ENCODE measurements at places on chromosomes 1 and 21.

DNA sequence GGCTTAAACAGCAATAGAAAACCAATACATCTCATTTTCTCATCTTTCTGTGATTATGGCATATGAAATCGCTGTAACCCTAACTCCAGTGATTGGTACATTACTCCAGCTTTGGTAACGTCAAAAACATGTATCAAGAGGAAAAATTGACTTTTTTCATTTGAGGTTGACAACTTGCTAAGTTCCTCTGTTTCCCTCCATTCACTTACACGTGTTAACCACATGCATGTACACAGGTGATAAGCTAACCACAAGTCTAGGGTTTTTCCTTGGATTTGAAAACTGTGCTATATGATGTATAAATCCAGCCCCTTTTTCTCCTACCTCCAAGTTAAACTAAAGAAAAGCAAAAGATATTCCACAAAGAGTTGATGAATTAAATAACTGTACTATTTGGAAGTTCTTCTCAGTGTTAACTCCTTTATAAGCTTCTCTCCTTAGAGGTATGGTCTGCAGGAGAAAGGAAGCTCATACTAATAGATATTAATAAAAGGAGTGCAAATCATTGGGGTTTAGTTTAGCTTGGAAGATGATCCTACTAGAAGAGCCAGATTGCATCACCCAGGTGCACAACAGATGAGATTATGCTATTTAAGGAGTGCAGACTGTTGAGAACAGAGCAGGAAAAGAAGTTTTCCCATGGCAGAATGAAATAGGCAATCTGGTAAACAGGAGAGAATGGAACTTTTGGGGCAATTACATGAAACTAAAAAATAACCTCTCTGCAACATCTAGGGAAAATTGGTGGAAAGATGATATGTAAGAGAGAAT, 277.9 kb downstream of the GRIK1 start:
- peaks cover 4% of the 10 kb centered on the region for H3K4me1 ChIP-seq
- no peaks in the 10 kb centered on the region for H3K27me3 ChIP-seq
- DNase-seq: no peak
- H3K4me3 ChIP-seq: no peak overlapping the region

DNA sequence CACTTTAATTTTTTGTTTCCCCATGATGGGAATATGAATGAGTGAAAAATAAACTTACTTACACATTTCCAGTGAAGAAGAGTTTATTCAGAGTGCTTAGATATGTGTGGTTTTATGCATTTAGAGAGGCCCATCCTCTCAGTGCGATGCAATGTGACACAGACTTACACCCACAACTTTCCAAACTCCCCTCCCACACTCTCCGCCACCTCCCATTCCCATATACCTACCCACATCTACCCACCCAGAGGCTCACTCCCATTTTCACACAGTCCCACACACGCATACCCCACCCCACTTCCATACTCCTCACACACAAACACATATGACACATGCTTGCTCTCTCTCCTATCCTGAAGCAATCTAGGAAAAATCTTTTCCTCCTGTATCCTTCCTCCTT, 21.9 kb upstream of the KANK4 start:
- H3K27ac ChIP-seq: no peak overlapping the region
- peaks cover 7% of the 10 kb centered on the region for H3K27me3 ChIP-seq
- H3K36me3 ChIP-seq: no peaks in the 10 kb centered on the region
- DNase-seq: no peak
- H3K4me1 ChIP-seq: peaks cover 9% of the 10 kb centered on the region

DNA sequence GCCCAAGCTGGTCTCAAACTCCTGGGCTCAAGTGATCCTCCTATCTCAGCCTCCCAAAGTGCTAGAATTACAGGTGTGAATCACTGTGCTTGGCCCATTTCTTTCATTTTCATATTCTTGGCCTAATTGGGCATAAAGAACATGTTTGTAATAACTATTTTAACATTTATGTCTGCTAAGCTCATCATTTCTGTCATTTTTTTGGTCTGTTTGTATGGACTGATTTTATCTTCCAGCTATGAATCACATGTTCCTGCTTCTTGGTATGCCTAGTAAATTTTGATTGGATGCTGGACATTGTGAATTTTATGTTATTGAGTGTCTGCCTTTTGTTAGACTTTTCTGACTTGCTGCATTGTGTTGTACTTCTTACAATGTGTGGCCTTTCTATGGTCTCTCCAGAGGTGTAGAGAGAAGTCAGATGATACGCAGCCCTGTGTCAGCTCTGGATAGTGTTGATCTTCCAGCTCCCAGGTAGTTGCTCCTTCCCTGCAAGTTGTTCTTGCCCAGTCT, 39.0 kb upstream of the PPM1J start:
- H3K27ac ChIP-seq: no peak overlapping the region
- H3K27me3 ChIP-seq: peaks cover 8% of the 10 kb centered on the region
- peaks cover 14% of the 10 kb centered on the region for H3K4me1 ChIP-seq
- peaks cover 14% of the 10 kb centered on the region for H3K36me3 ChIP-seq
- DNase-seq: peak; percentile 15
- no peak overlapping the region for H3K4me3 ChIP-seq

DNA sequence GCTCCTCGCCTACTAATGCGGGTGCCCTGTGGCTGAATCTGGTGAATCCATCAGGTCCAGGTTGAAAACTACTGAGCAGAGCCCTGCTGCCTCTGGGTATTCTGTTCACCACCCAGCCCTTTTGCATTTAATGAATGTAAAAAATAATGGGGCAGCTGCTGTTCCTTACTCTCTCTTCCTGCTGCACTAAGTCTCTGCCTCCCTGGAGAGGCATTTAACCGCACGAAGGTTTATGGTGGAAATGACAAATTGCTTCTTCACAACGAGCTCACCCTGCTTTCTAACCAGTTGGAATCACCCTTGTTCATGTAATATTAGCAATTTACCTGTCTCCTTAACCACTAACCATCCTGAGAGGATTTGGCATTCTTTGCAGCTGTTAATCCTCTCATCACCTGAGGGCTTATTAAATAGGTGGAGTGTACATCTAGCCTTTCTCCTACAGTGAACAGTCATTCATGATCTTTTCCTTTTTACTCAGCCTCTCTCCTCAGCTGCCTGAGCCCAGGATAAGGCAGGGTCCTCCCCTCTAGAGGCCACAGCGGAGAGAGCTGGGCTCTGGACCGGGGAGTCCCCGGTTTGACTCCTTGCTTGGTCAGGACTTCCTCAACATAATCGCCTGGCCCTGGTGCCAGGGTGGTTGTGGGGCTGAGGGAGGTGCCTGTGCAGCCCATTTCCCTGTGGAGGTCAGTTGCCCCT, 97.6 kb downstream of the NOS1AP start:
- no peak for DNase-seq
- H3K27ac ChIP-seq: no peak overlapping the region
- no peaks in the 10 kb centered on the region for H3K36me3 ChIP-seq
- peaks cover 16% of the 10 kb centered on the region for H3K27me3 ChIP-seq
- H3K4me3 ChIP-seq: no peak overlapping the region

GRCh38 chr1:66539491-66539890, 5.5 kb downstream of the SGIP1 start:
- no peak for DNase-seq
- H3K36me3 ChIP-seq: peaks cover 72% of the 10 kb centered on the region
- H3K27me3 ChIP-seq: no peaks in the 10 kb centered on the region

DNA sequence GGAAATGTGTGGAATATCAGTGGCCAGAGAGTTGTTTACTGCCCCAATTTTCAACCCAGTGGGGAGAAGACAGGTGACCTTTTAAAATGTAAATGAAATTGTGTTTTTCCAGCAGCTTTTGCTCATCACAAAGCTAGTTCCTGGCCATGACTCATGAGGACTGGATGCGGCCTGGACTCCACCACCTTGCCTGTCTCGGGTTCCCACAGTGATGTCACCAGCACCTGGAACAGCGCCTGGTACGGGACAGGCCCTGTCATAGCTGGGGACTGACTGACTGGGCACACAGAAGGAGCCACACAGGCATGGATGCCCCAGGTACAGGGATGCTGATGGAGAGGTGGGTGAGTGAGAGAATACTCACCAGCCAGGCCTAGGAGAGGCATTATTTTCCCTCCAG, 277.1 kb downstream of the AJAP1 start:
- no peak overlapping the region for H3K4me3 ChIP-seq
- peaks cover 5% of the 10 kb centered on the region for H3K36me3 ChIP-seq
- H3K4me1 ChIP-seq: no peaks in the 10 kb centered on the region
- H3K27ac ChIP-seq: no peak overlapping the region

DNA sequence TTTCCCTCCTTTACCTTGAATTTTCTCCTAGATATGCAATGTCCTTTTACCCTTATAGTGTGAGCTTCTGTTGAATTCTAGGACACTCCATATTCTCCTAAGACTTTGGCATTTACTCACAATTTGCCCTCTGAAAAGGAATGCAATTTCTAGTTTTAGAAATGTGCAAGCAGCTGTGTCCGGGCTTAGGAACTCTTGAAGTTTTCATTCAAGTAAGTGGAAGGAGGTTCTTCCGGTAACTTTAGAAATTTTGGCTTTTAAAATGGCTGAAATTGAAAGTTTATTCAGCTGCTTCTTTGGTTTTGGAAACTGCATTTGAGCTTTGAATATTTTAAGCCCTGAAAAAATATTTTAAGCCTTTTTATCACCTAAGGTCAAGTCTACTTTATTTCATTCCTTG, 56.3 kb downstream of the DPH5 start:
- peaks cover 6% of the 10 kb centered on the region for H3K36me3 ChIP-seq
- peaks cover 17% of the 10 kb centered on the region for H3K4me1 ChIP-seq
- no peak for DNase-seq
- no peaks in the 10 kb centered on the region for H3K27me3 ChIP-seq

GRCh38 chr21:22544747-22545146, 1546.5 kb downstream of the NCAM2 start:
- no peak for DNase-seq
- H3K36me3 ChIP-seq: no peaks in the 10 kb centered on the region
- H3K27me3 ChIP-seq: no peaks in the 10 kb centered on the region
- H3K4me1 ChIP-seq: no peaks in the 10 kb centered on the region
- no peak overlapping the region for H3K4me3 ChIP-seq
- H3K27ac ChIP-seq: no peak overlapping the region

GRCh38 chr1:198234520-198235251, 77.9 kb downstream of the NEK7 start:
- H3K27ac ChIP-seq: no peak overlapping the region
- peaks cover 25% of the 10 kb centered on the region for H3K4me1 ChIP-seq
- H3K27me3 ChIP-seq: no peaks in the 10 kb centered on the region
- DNase-seq: peak; percentile 38
- H3K36me3 ChIP-seq: peaks cover 19% of the 10 kb centered on the region
